Activated T-cell treated with anti-CD3 and anti-CD28 coated beads, Interleukin-2, amount 50 U/mL, for 48 hours (primary cell): ENCODE measurements at places on chromosomes 5 and 9.
A peak's percentile ranks its signal among the peaks of the same experiment; 100 is the strongest.

DNA sequence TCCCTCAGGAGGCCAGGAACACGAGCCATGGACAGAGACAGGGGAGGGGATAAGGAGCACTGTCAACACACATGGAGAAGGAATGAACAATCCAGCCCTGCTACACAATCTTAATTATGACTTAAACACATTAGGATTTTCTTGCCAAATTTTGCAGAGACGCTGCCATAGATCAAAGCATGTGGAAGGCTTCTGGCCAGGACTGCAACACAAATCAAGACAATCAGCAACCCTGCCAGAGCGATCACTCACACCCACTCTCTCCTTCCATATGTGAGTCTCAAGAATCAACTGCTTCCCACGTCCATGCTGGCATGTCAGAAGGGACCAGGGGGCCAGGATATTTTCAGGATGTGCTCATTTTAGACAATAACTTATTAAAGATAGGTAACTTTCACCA, 85.6 kb downstream of the ROR2 start:
- no peak for DNase-seq

- DNase-seq = no peak
These were observed 72.9 kb upstream of the SHB start for GRCh38 chr9:38141746-38142591.

- DNase-seq = no peak
These were observed 123.6 kb downstream of the INVS start for GRCh38 chr9:100222674-100223073.

- DNase-seq = no peak
These were observed 24.0 kb downstream of the STARD4 start for GRCh38 chr5:111488353-111488752.

DNA sequence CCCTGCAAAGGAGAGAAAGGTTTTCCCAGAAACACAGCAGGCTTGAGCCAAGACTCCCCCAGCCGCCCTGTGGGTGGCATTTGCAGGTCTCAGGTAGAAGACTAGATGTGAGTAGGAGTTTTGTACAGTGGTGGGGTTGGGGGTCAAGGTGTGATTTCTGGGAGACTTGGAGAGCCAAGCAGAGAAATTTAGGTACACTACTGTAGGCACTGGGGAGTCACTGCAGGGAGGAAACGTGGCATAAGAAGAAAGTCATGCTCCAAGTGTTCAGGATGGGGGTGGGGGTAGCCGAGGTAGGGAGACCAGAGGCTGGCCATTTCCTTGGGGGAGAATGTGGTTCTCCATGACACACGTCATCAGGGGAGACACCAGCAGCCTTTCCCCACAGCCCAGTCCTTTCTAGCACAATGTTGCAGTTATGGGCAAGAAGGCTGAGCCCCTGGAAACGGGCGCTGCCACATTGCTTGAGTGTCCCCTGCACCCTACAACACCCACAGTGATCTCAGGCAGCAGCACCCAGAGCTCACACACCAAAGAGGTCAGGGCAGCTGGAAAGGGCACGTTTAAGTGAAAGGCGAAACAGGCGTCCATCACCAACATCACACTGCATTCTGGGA, 210.5 kb downstream of the FSTL4 start:
- no peak for DNase-seq

DNA sequence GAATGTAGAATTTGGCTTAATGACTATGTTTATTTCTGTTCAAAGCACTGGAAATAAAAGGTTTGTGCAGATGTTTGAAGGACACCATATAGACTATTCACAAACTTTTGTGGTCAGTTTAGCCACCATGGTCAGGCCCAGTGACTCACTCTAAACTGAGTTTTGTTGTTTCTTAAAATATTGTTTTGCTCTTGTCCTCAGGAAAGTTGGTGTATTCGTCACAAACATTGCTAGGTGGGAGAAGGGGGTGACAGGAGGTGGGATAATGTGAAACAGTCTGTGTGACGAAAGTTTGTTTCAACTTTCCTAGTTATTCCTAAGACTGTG, 35.0 kb upstream of the LIFR start:
- DNase-seq = no peak

GRCh38 chr5:55278778-55279177, 28.7 kb downstream of the DHX29 start:
- no peak for DNase-seq

- DNase-seq = peak; percentile 67
These were observed 3.5 kb upstream of the NEK6 start for GRCh38 chr9:124254261-124254682.

- DNase-seq = no peak
These were observed 417.9 kb upstream of the ZNF462 start for GRCh38 chr9:106445107-106445506.
